ENCODE measurements at places on chromosomes 4 and X.

DNA sequence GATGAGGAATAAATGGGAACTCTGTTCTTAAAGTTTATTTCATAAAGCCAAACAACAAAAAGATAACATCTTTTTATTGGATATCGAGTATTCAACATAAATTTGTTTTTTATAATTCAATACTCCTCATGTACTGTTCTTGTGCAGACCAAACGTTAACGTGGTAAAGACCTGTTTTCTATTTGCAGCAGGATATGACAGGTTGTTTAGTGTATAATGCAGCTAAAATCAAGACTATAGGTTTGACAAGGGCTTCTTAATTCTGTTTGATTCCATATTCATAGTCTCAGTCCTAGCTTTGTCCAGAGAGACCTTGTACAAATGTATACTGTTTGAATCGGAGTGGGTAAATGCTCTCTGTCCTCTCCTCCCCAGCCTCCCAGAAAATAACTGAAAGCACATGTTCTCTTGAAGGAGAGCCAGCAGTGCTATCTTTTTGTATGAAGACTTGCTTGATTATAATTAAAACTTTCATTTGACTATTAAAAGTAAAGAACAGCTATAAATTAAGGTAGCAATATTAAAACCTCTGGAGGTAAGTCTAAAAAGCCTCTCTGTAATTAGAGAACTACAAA is 17.7 kb downstream of the TMSB4X start:
- no peak for DNase-seq

DNA sequence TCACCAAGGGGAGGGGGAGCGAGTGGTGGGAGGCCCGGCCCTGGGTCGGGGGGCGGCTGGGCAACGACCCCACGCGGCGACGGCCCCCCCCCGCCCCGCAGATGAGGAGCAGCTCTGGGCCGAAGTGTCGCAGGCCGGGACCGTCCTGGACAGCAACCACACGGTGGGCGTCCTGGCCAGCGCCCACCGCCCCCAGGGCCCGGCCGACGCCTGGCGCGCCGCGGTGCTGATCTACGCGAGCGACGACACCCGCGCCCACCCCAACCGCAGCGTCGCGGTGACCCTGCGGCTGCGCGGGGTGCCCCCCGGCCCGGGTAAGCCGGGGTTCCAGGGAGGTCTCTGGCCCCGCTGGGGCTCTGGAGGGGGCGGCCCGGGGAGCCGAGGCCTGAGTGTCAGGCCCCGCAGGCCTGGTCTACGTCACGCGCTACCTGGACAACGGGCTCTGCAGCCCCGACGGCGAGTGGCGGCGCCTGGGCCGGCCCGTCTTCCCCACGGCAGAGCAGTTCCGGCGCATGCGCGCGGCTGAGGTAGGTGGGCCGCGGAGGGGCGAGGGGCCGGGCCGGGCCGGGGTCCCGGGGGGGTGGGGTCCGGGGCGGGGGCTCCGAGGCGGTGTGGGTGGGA is 8.7 kb upstream of the FGFRL1 start:
- DNase-seq, result no peak

DNA sequence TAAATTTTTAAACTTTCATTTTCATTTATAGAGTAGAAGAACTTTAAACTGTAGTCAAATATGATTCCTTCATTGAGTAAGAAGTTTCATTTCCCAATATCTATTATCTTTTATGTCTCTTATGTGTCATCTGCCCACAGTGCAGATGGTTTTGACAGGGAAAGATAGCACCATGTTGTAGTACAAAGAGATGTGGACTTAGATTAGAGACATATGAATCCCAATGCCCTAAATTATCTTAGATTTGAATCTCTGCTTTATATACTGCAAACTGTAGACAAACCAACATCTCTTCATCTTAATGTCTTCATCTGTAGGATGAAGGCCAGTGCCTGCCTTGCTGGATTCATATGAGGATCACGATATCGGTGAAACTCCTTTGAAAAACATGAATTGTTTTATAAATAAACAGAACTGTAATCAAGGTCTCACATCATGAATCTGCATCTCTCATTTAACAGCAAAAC is 217.5 kb downstream of the BANK1 start:
- DNase-seq, result no peak

DNA sequence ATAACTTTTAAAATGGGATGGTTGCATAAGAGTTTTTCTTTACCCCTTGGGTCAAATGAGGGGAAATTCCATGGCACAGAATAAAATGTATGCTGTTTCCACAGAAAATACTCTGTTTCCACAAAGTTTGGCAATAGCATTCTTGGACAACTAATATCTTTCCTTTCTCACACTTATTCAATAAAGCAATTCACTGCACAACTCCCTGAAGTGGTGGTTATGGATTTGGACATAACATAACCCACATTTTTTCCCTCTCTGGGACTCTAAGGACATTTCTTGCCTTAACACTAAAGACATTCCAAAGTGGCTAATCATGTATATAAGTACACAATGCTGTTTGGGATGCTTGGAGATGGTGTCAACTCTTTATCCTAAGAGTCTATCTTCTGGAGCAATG is 51.7 kb upstream of the GPM6B start:
- no peak for DNase-seq

- DNase-seq, result no peak
Measured at GRCh38 chr4:168717847-168718246, 221.0 kb downstream of the PALLD start.

- no peak for DNase-seq
Measured at GRCh38 chr4:29805245-29805644, 914.9 kb upstream of the PCDH7 start.

DNA sequence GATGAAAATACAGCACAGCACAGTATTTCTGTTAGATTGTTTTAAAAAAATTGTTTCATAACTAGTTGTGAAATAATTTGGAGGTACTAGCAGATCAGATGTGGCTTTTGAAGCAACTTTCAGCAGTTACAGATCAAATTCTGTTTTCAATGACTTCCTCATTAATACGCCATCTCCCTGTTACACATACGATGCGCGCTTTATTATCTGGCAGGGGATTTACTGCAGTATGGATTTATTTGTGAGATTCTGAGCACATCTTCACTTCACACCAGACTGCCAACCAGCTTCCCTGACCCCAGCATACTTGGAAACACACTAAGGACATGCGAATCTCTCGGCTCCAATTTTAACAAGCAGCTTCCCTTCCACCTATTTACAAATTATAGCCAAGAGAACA is 235.5 kb upstream of the DIAPH2 start:
- no peak for DNase-seq

- DNase-seq, result no peak
Measured at GRCh38 chr4:37441231-37442061, 196.9 kb downstream of the NWD2 start.

GRCh38 chr4:28062562-28062961 is 1201.9 kb downstream of the STIM2 start:
- no peak for DNase-seq

- no peak for DNase-seq
Measured at GRCh38 chr4:167136270-167136669, 98.0 kb downstream of the SPOCK3 start.

DNA sequence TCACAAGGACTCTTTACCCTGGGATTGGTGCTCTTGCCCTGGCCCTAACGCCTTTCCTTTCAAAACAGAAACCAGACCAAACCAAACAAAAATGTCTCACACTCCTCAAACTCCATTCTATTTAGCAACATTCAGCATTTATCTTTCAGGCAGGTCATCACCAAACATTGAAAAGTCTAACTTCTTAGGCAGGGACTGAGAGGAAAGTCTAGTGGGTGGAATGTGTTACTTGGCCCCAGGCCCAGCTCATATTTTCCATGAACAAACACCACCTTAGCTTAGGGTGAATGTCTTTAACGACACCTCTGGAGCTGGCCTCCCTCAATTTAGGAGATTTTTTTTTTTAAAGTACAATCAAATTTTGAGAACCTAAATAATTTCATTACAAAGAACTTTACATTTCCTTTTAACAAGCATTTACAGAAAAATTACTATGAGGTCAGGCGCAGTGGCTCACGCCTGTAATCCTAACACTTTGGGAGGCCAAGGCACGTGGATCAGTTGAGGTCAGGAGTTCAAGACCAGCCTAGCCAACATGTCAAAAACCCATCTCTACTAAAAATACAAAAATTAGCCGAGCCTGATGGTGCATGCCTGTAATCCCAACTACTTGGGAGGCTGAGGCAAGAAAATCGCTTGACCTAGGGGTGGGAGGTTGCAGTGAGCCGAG is 10.2 kb upstream of the N4BP2 start:
- DNase-seq, result no peak

GRCh38 chrX:135625995-135626394 is 87.4 kb upstream of the CT45A1 start:
- DNase-seq, result no peak

DNA sequence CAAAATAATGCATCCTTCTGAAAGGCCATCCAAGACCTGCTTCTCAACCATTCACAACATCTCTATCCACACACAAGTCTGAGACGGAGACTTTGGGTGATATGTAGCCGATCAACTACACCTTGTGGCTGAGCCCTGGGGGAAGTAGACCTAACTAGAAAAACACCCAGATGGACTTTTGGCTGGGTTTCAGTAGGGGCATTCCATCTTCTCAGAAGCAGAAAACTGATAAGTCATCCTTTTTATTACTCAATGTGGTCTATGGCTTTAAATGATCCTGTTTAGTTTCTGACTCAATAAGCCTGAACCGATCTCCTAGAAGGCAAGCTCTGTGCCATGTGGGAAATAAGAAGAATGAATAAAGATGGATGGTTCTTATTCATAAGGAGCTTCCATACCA is 82.5 kb upstream of the AFF2 start:
- no peak for DNase-seq

DNA sequence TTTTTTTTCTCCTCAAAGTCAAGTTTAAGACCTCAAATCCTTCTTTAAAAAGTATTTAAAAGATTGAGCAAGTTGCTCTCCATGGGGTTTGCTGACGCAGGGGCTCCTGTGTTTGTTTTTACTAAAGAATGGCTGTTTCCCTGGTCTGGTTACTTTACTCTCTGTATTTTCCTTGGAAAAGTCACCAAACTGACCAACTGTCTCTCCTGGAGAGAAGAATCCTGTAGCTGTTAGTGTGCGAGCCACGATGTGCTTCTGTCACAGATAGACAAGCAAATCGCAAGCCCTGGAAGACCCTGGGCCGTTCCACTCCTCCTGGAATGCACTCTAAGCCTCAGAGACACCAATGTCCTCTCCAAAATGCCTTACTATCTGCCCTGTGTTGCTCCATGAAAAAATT is 212.1 kb downstream of the CHIC2 start:
- no peak for DNase-seq

GRCh38 chr4:181618896-181619295 is 624.3 kb upstream of the TENM3 start:
- DNase-seq, result no peak

DNA sequence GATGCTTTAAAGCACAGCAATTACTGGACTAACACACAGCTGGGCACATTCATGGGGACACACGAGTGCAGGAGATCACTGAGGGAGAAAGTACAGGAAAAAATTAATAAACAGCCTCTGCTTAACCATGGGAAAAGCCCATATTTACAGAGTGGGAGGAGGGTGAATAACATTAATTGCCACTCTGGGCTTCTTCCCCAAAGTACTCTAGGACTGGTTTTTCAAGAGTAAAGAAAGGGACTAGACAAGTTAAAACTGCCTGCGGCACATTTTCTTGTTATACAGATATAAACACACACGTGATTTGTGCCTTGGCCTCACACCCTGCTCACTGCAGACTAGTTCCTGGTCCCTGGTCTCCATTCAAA is 179.7 kb upstream of the TET2 start:
- no peak for DNase-seq

DNA sequence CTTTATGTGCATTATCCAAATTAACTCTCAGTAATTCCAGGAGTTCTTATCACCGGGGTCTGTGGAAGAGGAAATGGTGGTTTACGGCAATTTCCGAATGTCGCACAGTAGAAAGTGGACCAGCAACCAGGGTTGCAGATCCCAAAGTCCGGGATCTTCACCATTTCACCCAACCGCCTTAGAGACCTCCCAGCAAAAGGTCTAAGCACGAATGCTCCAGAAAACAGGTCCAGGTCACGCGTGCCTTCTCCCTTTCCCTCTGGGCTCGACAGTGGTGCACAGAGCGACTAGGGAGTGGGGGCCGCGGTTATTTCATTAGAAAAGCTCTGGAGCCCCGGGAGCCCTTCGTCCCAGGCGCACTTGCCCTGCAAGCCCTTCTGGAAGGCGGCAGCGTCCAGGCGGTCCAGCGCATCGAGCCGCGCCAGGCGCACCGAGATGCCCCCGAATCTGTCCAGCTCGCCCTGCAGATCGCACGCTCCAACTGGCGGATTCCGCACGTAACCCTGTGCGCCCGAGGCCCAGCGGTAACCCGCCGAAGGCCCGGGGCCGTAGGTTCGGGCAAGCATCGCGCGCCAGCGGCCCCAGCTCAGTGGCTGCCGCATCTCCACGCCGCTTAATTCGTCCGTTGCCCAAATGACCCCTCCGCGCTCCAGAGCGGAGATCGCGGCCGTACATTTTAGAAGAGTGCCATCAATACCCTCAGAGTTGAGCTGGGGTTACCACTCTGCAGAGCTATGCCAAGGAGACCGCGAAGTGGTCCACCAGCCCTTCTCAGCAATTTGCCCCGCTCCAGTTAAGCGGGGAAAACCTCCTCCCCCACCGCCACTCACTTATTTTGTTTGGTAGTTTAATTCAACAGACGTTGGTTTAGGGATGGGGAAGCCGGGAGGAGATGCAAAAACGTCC is at the start of gene NUDT6:
NUDT6 (minus strand) TSS at position 627 of the 906 bp plus-strand sequence; CDS start at position 602, 25 bp downstream.
- DNase-seq, result no peak

- no peak for DNase-seq
Measured at GRCh38 chr4:17066972-17067371, 168.5 kb upstream of the LDB2 start.

GRCh38 chrX:139759637-139760036 is 51.7 kb upstream of the MCF2 start:
- DNase-seq, result no peak

- DNase-seq, result no peak
Measured at GRCh38 chrX:132955690-132956089, 2.7 kb downstream of the HS6ST2 start.

- DNase-seq, result no peak
Measured at GRCh38 chr4:73831569-73831968, 4.9 kb upstream of the CXCL6 start.

DNA sequence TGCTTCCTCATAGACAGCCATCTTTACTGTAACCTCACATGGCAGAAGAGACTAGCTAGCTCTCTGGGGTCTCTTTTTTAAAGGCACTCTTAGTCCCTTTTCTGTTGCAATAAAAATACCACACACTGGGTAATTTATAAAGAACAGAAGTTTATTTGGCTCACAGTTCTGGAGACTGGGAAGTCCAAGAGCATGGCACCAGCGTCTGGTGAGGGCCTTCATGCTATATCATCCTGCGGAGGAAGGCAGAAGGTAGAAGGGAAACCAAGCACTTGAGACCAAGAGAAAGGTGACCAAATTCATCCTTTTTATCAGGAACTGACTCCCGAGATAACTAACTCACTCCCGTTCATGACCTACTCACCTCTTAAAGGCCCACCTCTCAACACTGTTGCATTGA is 5.4 kb upstream of the ANXA5 start:
- no peak for DNase-seq

DNA sequence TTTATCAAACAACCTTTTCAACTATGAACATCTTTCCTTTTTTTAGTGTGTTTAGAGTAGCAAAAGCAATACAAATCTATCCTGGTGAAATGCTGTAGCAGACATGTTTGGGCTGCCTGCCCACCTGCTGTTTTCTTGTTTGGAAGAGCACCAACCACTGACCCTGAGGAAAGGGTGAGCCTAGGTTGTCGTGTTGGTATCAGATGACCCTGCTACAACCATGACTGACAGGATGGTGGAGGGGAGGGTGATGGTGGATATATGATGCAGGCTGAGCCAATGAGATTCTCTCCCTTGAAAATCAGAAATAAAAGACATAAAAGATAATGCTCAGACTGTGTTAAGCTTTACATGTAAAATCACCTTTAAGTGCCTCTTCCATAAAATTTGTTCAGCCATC is 201.2 kb downstream of the NPNT start:
- DNase-seq, result no peak

GRCh38 chrX:35292522-35292921 is 349.9 kb downstream of the FAM47B start:
- DNase-seq, result no peak
